ENCODE measurements at places on chromosomes 5 and 9.

DNA sequence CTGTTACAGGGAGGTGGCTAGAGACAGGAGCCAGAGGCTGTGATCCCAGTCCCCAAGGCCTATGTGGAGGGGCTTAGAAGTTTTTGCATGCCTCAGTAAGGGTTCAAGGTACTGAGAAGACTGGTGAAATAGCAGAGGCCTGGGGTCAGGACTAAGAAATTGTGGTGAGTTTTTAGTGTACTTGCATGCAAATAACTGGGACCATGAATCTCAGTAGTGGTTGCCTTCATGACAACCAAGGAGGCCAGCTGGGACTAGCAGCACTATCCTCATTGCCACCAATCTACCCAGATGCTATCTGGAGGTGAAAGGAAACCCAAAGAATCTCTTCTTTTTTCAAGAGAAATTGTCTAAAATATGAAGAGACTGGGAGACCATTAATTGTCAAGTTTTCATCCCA, 395.1 kb downstream of the CETN3 start:
- no peak for DNase-seq

DNA sequence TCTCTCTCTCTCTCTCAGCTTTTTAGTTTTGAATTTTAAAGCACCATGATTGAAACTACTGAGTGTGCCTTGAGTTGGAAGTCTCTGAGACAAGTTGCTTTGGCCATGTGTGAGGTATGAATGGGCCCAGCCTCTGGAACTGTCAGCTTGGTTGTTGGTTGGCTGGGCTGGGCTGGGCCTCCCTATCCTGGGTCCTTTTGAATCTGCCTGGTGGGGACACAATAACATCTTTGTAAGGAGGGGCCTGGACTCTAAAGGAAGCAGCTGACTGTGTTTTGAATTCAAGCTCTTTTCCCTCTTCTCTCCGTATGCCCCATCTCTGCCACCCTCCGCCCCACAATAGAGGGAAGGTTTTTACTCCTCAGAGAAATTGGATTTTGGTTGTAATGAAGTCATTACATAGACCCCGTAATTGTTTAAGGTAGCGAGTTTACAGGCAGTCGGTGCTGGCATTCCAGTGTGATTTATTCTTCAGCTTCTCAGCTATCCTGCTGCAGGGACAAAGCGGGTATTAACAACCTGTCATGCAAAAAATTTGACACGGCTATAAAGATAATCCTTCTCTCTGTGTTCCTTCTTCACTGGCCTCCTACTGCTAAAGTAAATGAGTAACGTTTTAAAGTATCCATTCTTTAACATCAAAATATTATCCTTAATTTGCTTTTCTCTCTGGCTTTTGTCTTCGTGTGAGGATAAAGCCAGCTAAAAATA, 105.4 kb downstream of the DAPK1 start:
- DNase-seq, result no peak

GRCh38 chr5:40986666-40987065, 77.4 kb downstream of the C7 start:
- no peak for DNase-seq

GRCh38 chr5:174312270-174312617, 266.7 kb downstream of the NSG2 start:
- no peak for DNase-seq

- DNase-seq, result no peak
Measured at GRCh38 chr5:163867324-163867723, 361.9 kb downstream of the MAT2B start.

- DNase-seq, result no peak
Measured at GRCh38 chr5:88883836-88884607, 1.0 kb upstream of the MEF2C start.

GRCh38 chr9:114290561-114290986, 32.3 kb upstream of the ORM1 start:
- no peak for DNase-seq

DNA sequence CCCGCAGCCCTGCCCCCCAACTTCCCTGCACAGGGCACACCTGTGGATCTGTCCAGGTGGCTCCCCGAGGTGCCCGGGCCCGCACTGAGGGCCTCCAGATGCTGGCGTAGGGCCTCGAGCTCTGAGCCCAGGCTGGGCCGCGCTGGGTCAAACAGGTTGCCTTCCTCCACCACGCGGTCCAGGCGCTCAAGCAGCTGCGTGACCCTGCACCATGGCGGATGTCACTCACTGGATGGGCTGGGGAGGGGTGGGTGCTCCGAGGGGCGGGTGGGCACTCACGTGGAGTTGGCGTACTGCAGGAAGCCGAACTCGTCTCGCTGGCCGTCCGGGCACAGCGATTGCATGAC, 5.4 kb downstream of the ABCA2 start:
- no peak for DNase-seq

- DNase-seq, result no peak
Measured at GRCh38 chr5:5270958-5271785, 131.0 kb downstream of the ADAMTS16 start.

GRCh38 chr9:127209948-127210640, 54.5 kb upstream of the GARNL3 start:
- DNase-seq, result no peak

DNA sequence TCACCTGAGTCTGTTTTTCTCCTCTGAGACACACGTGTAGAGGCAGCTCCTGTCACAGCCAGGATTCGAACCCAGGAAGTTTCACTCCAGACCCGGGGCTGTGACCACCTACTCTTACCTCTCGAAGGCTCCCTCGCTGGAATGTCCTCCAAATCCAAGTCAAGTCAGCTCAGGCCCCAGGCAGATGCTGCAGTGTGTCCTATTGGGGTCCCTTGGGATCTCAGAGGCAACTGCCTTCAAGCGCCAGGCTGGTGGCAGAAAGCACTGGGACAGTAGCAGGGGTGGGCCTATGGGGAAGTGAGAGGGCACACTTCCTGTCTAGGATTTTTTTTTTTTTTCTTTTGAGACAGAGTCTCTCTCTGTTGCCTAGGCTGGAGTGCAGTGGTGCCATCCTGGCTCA, 762 bp upstream of the ST6GALNAC4 start:
- no peak for DNase-seq

DNA sequence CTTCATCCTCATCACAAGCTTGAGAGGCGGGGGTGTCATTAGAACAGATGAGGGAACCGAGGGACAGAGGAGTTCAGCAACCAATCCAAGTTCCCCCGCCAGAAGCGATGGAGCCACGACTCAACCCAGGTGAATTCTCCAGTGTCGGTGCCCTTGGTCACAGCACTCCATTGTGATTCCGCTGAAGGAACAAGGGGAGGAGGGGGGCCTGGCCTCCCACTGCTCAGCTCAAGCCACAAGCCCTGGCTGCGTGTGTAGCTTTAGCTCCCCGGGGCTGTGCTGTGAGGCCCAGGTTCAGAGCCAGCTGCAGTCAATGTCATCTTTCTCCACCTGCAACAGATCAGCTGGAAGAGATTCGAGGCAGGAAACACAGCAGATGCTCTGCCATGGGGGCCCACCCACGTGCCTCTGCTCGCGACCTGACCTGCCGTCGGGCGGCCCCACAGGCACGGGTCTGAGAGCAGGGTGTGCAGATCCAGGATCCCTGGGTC, 72.6 kb downstream of the GTF3C4 start:
- no peak for DNase-seq

DNA sequence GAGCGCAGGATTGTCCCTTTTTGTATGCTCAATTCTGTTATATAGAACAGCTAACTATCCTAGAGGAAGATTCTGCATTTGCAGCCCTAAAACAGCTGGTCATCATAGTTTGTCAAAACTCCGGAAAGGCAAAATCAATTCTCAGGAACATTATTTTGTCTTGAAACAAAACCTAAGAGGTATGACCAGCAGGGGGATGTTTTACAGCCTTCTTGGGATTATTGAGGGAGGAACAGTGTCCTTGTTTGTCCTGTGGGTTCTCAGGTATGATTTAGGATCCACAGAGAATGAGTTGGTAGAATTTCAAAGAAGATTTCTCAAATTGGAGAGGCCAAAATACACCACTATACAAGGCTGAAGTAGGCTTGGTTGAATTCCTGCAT, 136.4 kb downstream of the ZSWIM6 start:
- no peak for DNase-seq

GRCh38 chr9:112049811-112050516, 125.1 kb downstream of the SUSD1 start:
- DNase-seq, result no peak

- DNase-seq, result no peak
Measured at GRCh38 chr5:31966936-31967335, 207.2 kb downstream of the GOLPH3 start.

DNA sequence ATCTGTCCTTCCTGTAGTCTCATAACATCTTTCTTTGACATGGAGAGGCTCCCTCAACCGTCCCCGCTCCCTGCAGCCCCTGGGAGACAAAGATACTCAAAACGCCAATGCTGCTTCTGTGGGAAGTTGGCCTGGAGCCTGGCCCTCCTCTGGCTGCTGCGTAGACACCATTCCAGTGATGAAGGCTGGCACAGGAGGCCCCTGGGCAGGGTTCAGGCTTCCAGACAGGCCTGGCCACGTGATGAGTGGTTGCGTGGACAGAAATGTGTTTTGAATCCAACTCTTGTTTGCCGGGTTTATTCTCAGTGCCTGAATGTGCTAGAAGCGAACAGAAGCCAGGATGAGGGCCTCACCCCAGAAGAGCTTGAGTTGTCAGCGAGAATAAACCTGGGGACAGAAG, 43.2 kb upstream of the NKX2-5 start:
- no peak for DNase-seq

DNA sequence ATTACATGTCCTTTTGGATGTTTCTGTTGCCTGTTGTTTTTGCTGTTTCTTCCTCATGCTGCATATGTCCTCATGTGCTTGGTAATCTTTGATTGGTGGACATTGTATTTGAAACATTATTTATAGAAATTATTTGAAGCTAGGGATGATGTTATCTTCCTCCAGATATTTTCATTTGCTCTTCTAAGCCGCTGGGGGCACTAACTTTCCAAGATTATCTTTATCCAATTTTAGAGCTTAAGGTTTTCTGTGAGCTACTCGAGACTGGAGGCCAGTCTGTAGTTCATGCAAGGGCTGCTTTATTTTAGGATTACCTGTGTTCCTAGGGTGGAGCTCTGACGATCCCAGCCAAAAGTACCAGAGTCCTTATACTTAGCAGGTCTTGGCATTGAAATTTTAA, 40.9 kb downstream of the STX17 start:
- no peak for DNase-seq

DNA sequence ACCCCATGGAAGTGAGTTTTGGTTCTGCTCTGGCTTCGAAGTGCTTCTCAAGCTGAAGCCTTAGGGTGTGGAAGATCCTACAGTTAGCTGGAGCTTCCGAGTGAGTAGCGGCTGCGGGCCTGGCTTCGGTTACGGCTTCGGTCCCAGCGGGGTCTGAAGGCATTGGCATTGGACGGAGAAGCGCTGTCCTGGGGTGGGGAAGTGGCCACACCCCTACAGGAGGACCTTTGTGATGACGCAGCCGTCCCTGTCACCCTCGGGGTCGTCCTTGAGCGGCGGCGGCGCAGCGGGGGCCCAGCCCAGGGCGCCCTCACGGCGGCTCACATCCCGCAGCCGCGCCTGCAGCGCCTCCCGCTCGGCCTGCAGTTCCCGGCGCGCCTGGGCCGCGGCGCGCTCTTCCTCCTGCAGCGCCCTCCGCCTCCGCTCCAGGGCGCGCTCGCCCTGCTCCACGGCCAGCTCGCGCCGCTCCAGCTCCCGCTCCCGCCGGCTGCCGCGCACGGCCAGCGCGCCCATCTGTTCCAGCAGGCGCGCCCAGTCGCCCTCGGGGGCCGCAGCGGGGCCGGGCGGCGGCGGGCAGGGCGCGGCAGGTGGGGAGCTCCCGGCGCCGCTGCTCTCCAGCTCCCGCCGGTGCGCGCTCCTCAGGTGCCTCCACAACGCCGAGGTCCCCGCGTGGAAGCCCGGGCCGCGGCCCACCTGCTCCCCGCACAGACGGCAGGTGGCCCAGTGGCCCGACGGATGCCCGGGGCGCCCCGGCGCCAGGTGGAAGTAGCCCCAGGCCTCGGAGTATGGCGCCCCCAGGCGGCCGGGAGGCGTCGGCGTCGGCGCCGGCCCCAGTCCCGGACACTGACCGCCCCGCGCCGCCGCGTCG, 9.9 kb downstream of the ZBED3 start:
- peak; percentile 58 for DNase-seq

GRCh38 chr9:16258708-16259107, 611.8 kb downstream of the BNC2 start:
- DNase-seq, result no peak

Data from CD8-positive, alpha-beta T cell (primary cell).